ENCODE measurements at places on chromosomes 5 and 9.

DNA sequence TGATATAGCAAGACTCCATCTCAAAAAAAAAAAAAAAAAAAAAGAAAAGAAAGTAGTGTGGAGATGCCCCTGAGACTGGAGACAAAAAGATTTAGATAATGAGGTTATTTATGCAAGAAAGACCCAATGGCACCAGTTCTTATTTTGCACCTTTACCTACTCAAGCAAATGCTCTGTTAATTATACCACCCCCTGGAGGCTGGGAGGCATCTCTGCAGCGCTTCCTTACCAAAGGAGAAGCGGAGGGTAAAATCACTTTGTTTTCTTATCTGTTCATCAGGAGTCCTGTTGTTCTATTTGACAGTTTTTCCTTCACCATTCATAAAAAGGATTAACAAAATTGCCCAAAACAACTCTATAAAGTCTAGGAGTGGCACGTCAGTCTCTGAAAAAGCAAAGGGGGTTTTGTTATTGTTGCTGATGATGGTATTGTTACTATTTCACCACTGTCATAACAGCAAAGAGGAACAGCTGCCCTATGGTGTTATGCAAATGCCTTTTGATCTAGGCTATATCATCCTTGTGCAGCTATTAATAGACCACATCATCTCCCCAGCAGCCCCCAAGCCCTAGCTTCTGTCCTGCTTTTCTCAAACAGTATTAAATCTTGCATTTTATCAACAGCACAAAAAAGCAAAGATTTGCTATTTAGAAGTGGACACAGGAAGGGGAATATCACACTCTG, 174.0 kb downstream of the PALM2AKAP2 start:
- no peak for DNase-seq

GRCh38 chr5:149268928-149269557, 2.6 kb upstream of the AFAP1L1 start:
- DNase-seq = peak; percentile 11

DNA sequence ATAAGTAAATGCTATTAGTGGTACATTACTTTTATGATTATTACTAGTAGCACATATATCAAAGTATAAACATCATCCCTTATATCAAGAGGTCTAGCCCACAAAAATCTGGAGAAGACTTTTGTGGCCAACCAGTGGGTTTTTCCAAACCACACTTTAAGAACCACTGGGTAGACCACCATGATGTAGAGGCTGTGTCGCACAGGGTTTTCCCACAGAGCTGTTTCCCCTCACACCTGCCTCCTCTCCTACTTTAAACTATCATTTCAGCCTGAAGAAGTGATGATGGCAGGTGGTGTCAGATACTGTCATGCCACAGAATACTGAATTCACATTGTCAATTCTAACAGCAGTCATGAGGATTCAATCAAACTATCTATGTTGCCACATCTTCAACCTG, 109.2 kb downstream of the FBXW11 start:
- DNase-seq = no peak

DNA sequence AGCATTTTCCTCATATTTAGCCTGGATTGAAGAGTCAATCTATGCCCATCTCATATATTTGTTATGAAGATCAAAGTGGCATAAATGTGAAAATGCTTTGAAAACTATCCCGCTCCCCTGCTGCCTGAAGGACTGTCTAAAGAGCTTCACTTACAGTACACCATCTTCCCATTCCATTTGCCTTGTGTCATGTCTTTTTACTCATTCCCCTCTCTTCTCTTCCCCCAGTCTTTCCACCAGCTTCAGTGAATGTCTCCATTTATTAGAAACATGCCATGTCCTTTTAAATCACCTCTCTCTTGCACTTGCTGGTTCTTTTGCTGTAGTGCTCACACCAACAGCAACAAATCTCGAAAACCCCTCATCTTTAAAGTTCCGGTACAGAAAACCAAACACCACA, 192.7 kb upstream of the SGCD start:
- DNase-seq = no peak

DNA sequence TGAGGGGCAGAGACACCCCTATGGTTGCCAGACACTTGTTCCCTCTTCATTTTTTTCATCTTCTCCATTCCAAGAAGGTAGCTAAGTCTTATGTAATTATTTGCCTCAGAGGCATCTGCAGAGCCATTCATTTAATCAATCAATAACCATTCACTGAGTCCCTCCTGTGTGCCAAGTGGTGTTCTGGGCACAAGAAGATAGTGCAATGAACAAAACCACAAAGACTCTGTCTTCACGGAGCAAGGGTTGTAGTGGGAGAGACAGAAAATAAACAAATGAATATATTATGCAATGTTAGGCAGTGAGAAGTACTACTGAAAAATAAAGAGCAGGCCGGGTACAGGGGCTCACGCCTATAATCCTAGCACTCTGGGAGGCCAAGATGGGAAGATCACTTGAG, 41.4 kb upstream of the CTNNA1 start:
- DNase-seq = no peak

DNA sequence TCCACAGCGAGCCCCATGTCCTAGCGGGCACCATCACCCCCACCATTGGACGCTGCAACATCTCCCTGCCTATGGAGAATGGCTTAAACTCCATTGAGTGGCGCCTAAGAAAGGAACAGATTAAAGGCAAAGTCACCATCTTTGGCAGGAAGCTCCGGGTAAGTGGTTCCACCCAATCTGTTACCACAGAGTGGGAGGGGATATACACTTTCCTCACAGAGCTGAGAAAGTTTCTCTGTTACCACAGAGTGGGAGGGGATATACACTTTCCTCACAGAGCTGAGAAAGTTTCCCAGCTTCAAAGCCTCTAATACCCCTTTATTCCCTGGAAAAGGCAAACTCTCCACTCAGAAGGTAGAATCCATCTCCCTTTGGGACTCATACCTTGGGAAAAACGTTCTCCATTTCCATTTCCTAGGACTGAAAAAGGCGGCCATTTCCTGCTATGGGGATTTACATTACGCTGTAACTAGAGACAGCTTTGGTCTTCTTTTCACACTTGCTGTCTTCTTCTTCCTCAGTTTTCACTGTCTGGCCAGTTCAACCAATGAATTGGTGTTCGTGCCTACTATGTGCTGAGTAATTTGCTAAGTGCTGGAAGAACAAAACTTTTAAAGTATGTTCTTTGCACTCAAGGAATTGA, 63.4 kb upstream of the WWC1 start:
- no peak for DNase-seq

DNA sequence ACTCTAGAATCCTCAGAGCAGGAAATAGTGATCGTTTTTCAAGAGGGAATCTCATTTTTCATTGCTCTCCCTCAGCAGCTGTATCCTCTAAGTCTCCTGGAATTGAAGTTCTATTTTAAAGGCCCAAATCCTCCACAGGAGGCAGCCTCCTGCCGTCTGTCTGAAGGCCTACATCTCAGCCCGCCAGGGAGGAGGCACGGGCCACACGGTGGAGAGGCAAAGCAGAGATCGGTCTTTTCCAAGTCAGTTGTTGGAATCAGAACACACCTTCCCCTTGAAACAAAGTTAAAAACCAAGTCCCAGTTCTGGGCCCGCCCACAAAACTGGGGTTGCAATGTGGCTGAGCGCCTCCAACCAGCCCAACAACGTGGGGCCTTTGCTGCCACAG, 68.7 kb downstream of the RAPGEF1 start:
- DNase-seq = no peak

GRCh38 chr5:116343961-116344360, 230.7 kb downstream of the SEMA6A start:
- no peak for DNase-seq

DNA sequence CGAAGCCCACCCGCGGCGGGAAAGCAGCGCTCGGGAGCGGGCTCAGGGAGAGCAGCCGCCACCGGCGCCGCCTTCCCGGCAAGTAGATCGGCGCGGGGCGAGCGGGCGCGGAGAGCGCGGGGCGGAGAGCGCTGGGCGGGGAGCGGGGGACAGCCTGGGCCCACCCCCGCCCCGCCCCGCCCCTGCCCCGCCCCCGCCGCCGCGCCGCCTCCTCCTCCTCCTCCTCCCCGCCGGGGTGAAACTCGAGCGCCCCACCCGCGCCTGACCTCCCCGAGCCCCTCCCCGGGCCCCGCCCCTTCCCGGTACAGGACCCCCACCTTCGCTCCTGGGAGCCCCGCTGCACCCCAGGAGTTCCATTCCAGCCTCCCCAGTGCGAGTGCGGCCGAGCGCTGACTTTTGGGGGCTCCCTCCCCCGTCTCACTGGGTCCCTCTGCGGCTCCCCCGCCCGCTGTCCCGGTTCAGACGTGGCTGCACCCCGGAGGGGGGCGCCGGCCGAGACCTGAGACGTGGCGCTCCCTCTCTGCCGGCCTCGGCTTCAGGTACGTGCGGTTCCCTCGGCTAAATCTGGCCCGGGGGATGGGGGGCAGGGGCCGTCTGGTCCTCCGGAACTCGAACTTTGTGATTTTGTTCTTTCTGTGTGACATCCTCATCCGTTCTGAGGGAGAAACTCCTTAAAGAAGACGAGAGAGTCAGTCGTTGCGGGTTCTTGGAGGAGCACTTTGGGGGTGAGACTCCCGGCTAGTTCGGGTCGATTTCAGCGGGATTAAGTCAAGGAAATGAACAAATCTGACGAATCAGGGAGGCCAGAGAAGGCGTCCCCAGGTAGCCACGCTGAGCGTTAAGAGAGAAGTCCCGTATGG, at the start of gene SEMA5A:
SEMA5A (minus strand) TSS at position 84 of the 860 bp plus-strand sequence. CDS start 166,129 bp downstream, outside the sequence.
- no peak for DNase-seq

DNA sequence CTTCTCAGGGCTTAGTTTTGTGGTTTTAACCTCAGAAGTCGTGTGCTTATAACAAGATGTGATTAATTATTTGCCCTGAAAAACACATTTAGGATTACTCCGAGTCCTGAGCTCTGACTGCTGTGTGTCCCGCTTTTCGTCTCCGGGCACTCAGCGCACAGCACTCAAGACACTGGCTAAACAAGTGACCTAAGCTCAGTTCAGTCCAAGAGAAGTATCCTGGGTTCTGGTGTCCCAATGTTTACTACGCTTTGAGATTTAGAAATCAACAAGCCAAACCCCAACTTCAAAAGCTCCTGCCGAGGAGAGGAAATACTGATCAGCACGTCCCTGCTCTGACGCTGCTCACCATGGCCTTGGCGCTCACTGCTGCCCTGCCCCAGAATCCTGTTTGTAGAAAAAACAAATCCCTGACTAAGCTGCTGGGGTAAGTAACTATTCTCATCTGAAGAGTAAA, 53.2 kb downstream of the IPPK start:
- DNase-seq = no peak

- no peak for DNase-seq
These were observed 52.9 kb upstream of the KIAA1958 start for GRCh38 chr9:112433499-112434392.

DNA sequence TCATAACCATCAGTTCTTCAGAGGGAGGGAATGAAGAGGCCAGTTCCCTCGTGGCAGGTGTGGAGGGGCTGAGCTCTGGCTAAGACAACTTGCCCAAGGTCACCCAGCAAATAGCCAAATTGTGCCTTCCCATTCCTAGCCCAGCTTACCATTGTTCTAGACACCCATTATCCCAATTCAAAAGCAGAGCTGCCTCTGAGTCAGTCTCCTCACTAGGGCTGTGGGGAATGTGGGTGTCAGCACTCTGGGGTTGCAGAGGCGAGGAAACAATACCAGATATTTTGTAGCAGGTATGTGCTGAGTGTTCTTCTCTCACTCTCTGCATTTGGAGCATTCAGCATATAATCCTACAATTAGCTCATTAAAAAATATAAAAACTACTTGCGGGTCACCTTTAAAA, 270.8 kb downstream of the PSAT1 start:
- DNase-seq = no peak
